Activated naive CD4-positive, alpha-beta T cell treated with anti-CD3 and anti-CD28 coated beads, Interleukin-2, amount 10 ng/mL, durations not matched to agents 7 days and 5 days (primary cell): ENCODE measurements at places on chromosomes 4 and X.
A peak's percentile ranks its signal among the peaks of the same experiment; 100 is the strongest.

- no peak for DNase-seq
Observed at GRCh38 chr4:84825701-84826341, 140.7 kb downstream of the WDFY3 start.

DNA sequence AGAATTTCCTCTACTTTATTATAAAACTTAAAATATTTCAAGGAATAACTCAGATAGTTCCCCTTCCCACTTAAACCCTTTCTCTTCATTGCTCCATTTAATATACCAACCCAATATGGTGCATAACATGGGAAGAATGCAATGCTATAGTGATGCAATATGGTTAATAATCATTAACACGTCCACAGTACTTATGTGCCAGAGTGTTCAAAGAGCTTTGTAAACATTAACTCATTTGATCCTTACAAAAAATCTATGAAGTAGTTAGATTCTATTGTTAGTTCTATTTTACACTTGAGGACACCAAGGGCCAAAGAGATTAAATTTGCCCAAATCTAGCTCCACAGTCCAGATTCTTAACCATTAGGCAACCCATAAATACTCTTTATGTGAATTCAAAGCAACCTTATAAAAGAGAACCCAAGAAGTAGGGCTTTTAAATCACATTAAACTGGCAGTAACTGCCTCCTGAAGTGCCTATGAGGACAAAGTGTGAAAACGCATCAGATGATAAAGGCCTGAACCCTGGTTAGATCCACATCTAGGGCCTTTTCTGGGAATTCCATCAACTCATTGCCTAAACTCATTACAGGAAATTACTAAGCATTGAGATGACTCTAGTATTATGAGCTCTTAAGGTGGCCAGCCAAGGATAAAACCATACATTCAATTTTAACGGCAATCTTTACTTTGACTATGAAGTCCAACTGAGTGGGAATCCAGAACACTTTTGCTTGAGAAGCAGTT lies 94.3 kb downstream of the AREG start:
- no peak for DNase-seq

- peak; percentile 47 for DNase-seq
Observed at GRCh38 chrX:154019061-154019621, 561 bp downstream of the IRAK1 start.

GRCh38 chr4:161696944-161697343 lies 466.9 kb downstream of the FSTL5 start:
- no peak for DNase-seq

DNA sequence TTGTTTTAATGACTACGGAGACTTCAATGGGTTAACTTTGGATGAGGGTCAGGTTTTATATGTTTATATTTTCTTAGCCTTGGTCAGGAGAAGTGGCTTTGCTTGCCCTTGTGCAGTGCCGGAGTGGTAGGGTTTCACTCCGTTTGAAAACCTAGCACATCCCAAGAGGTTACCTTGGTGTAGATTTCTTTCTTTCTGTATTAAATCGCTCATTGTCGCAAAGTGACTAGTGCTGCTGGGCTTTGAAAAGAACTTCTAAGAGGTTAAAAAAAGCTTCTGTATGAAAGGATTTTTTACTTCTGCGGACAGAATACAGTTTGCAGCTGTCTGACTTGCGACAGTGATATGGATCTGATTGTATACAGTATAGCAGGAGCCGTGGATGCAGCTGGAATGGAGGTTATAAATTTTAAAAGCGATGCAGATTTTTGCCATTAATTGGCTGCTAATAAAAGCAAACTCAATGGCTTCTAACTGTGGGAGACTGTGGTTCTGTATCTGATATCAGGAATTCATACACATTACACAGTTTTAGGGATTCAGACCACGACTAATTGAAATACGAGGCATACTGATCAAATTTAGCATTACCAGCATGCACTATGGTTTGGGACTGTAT lies 340.9 kb upstream of the PITX2 start:
- DNase-seq: no peak

GRCh38 chrX:80663331-80663730 lies 146.3 kb downstream of the BRWD3 start:
- no peak for DNase-seq

DNA sequence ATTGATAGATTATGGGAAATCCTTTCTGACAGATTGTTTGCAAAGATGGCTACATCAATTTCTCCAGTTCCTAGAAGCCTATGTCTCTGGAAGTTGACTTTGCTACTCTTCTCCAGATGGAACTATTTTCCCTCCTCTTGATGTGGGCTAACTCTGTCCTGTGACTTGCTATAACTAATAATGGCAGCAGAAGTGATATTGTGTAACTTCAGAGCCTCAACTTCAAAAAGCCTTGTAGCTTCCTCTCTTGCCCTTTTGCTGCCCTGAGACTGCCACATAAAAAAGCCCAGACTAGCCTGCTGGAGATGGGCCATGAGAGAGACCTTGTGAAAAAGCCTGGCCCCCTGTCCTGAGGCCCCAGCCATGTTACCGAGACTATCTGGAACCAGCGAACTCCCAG lies 210.7 kb upstream of the SLC7A11 start:
- no peak for DNase-seq

DNA sequence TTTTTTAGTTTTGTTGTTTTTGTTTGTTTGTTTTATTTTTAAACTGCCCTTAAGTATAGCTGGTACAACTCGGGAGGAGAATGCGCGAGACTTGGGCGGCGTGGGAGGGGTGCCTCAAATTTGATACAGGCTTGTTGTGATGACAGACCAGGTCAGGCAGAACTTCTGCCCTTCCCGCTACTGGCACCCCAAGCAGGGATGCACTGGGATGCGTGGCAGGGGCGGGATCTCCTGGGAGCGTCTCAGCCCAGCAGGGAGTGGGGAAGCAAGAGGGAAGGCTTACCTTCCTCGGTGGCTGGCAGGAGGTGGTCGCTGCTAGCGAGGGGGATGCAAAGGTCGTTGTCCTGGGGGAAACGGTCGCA lies 851 bp downstream of the SFRP2 start:
- DNase-seq: no peak

GRCh38 chr4:183297675-183298074 lies 22.4 kb downstream of the CLDN22 start:
- DNase-seq: no peak

DNA sequence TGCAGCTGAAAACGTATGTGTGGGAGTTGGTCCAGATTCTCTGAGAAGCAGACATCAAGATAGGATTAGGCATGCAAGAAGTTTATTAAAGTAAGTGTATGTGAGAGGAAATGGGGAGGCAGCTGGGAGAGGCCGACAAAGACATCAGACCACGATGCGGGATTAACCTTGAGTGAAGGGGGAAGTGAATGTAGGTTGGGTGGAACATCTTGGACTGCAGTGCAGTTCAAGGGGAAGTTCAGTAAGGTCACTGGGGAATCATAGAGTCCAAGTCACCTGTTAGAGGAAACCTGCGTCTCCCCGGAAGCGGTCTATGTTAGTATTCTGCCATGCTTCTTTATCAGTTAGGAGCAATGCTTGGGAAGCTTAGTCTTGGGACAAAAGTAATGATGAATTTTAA lies 22.0 kb downstream of the CXCL8 start:
- DNase-seq: no peak

DNA sequence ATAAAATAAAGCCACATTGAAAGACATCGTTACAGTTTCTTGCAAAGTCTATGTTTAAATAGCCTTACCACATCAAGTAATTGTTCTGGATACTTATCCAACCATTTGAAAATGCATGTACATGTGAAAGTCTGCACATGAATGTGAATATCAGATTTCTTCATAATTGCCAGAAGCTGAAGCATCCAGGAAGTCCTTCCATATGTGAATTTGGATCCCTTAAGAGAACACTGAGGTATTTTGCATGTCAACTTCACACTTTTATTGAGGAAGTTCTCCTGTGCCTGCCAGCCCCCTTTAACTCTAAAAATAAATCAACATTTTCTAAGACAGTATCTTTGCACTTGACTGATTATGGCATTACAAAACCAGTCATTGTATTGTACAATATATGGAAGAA lies 1103.5 kb upstream of the ADGRL3 start:
- no peak for DNase-seq

DNA sequence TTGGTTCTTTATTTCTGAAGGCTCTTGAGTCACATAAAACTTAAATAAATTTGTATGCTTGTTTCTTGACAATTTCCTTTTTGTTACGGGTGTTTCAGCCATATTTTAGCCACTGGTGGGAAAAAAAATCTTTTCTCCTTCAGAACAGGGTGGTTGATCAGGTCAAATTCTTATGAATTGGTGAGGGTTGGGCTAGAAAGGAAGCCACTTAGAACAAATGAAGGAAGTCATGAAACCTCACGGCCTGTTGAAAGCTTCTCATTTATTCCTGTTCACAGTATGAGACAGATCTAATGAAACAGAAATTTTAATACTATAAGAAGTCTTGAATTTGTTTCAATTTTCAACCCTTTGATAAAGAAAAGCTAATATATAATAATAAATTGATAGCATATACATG lies 12.1 kb upstream of the PDLIM5 start:
- no peak for DNase-seq

GRCh38 chr4:52203351-52203750 lies 152.2 kb downstream of the SPATA18 start:
- DNase-seq: no peak

- DNase-seq: no peak
Observed at GRCh38 chr4:7063362-7063761, 4.5 kb downstream of the GRPEL1 start.

- DNase-seq: no peak
Observed at GRCh38 chrX:130669233-130669632, 233.8 kb downstream of the ENOX2 start.

DNA sequence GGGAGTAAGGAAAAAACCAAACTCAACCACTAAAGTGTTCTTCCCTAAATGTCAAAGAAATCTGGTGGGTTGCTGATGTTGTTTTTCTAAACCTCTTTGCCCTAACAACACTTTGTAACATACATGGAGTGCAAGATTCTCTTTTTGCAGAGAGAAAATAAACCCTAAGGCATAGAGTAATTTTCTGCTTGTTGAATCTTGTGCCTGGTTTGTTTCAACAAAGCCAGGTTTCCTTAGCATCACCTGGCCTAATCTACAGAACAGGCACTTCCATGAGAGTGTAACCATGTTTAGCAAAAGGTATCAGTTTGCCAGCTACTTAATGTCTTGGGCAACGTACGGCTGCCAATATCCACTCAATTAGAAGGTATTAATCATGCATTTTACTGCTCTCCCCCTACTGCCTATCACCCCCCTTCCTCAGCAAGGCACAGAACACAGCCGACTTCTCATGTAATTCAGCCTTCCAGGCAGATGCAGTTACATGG lies 219.2 kb downstream of the MAML3 start:
- DNase-seq: no peak

- DNase-seq: no peak
Observed at GRCh38 chrX:114626323-114626722, 42.4 kb downstream of the HTR2C start.

GRCh38 chrX:109716431-109717028 lies 16.5 kb downstream of the ACSL4 start:
- no peak for DNase-seq

DNA sequence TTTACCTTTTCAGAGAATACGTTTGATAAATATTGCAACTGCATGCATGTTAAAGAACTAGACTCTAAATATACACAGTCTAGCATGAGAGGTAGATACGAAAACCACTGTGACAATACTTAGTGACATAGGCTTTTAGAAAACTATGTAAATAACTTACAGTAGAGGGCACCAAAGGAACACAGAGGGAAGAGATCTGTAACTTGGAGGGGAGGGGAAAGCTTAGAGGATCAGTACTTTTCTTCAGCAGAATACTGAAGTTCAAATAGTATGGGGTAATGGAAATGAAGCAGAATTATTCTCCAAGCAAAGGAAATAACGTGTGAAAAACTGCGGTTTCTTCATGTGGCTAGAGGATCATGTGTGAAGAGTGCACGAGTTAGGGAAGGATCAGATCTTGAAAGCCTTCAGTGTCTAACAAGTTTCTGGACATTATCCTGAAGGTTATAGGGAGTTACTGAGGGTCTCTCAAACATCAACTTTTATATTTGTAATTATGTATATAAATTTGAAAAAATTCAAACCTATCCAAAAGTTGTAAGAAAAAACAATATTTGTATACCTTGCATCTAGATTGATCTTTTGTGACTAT lies 264.3 kb downstream of the NPFFR2 start:
- no peak for DNase-seq

- no peak for DNase-seq
Observed at GRCh38 chr4:10273030-10273429, 156.4 kb upstream of the WDR1 start.

DNA sequence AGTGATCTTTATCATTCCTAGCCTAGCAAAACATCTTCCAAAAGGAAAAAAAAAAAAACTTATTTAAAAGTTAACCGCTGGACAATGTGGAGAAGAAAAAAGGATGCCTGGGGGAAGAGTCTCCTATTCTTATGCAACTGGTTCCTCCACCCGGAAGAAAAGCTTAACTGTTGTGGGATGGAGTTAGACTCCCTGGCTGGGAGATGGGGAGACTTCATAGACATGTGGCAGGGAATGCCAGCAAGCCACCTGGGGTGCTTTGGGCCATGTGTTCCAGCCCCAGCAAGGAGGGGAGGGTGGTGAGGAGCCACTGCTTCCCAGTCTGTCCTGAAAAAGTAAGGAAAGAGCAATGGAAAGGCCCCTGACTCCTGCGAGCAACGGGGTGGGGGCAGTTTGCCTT lies 119.4 kb upstream of the SPIN4 start:
- no peak for DNase-seq

GRCh38 chr4:110361921-110362320 lies 114.0 kb upstream of the ENPEP start:
- no peak for DNase-seq

DNA sequence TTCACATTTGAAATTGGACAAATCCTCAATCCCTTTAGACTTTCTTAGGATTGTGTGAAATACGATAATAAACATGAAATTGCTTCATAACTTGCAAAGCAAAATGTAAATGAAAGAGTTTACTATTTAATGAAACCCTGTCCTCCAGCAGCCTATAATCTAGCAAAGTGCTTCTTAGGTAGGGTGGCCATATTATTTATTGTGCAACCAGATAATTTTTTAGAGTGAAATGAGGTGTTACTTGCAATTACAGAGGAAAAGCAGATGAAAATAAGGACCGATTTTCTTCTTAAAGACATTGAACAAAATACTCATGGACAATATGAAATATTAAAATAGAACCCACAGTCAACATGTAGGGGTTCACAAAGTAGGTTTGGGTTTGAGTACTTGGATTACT lies 116.2 kb upstream of the GALNT7 start:
- no peak for DNase-seq

DNA sequence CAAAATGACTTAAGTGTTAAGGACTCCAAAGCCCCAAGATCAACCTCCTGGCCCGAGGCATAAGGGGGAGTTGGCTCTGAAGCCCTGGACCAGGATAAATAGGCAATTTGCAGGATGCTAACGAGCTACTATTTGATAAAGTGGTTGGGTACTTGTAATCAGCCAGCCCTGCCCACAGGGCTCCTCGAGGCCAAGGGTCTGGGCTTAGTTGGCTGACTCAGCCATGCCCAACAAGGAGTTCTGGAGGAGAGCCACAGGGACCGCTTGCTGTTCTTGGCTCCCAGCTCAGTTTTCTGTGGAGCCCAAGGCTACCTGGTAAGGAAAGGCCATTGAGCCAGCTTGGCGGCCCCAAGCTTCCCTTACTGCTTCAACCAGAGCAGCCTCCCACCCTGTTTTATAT lies 7.8 kb downstream of the HMGB3 start:
- no peak for DNase-seq

GRCh38 chr4:187770345-187770744 lies 225.2 kb upstream of the ZFP42 start:
- no peak for DNase-seq

- no peak for DNase-seq
Observed at GRCh38 chrX:31260351-31260750, 188.5 kb upstream of the FTHL17 start.
